ENCODE measurements at places on chromosomes 7 and 10. TPM values are rescaled to one million over a fixed set of nuclear protein-coding genes. Genes with fewer than 3 reads are reported as not detected.

GRCh38 chr7:55272328-55272727 lies 92.8 kb upstream of the LANCL2 start:
- H3K36me3 ChIP-seq, result no peaks in the 10 kb centered on the region
- no peak for DNase-seq
- peaks cover 12% of the 10 kb centered on the region for H3K27me3 ChIP-seq

DNA sequence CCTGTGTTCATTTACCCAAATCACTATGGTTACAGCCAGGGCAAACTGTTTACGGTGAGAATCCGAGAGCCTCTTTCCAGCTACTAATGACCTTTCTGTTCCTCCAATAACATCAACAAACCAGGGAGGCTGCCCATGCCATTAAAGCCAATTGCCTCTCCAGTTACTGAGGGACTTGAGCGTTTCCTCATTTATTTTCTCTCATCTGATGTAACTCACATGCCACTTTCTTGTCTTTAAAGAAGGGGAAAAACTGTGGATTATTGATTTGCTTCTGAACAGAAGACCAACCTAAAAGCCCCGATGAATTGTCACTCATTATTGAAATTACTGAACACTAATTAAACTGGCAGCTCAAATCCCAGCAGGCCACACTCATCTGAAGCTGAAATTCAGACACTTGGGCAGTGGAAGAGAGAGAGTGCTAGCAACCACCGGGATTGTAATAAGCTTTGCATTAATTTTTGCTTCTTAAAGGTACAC lies 595.8 kb upstream of the MKI67 start:
- no peaks in the 10 kb centered on the region for H3K27me3 ChIP-seq
- no peaks in the 10 kb centered on the region for H3K36me3 ChIP-seq
- H3K4me3 ChIP-seq, result no peak overlapping the region
- H3K27ac ChIP-seq, result no peak overlapping the region
- no peak for DNase-seq

DNA sequence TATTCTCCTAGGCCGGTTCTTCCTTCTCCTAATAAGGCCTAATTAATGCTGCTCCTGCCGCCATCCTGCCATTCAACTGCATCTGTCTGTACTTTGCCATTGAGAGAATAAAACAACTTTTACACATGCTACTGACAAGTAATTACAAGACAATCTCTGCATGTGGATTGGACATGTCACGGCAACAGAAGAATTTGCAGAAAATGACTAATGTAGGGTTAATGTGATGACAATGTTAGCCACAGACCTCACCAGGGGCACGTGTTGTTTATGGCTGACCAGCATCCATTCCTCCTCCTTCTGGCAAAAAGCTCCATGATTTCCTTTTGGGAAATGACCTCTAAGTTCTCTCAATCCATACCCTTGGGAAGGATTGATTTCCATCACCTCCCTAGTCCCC lies 58.0 kb downstream of the NEBL start:
- H3K36me3 ChIP-seq, result no peaks in the 10 kb centered on the region
- no peak for DNase-seq
- no peak overlapping the region for H3K27ac ChIP-seq
- H3K27me3 ChIP-seq, result no peaks in the 10 kb centered on the region

GRCh38 chr10:5981529-5981928 lies 4.2 kb upstream of the IL15RA start:
- DNase-seq, result no peak
- no peaks in the 10 kb centered on the region for H3K36me3 ChIP-seq
- no peak overlapping the region for H3K27ac ChIP-seq
- no peaks in the 10 kb centered on the region for H3K4me1 ChIP-seq
- peaks cover 12% of the 10 kb centered on the region for H3K27me3 ChIP-seq

CALML5 gene
- total RNA-seq, result not detected
